ENCODE measurements at places on chromosomes 4 and X.

- no peak for DNase-seq
Observed at GRCh38 chrX:130694983-130695382, 208.0 kb downstream of the ENOX2 start.

- no peak for DNase-seq
Observed at GRCh38 chrX:10570601-10571000, 49.8 kb downstream of the MID1 start.

DNA sequence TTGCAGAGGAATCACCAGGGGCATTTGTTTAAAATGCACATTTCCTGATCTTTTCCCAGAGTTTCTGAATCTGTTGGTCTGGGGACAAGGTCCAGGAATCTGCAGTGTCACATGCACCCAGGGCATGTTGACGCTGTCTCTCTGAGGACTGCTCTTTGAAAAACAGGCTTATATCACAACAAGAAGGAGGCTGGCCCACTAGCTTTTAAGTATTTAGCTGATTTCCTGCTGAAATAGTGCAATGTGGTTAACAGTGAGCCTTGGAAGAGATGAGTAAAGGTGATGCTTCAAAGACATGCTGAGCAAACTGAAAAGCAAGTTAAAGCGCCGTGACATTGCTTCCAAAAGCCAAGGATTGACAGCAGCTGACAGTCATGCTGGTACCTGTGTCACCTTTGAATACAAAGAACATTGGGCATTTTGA lies 18.6 kb upstream of the SEPSECS start:
- DNase-seq: no peak

DNA sequence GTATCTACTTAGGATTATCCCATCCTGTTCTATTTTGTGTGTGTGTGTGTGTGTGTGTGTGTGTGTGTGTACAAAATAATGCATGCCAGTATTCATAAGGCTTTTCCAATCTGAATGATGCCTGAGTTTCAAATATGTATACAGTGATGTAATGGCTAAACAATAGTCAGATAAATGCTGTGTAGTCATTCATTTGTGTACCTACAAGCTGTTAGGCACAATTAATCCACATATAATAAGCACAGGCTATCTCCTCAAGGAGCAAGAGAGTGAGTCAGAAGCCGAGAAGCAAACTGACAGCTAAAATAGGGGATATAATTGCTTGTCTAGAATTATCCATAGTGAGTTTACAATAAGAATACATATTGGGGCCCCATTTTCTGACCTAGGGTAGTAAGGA lies 15.7 kb downstream of the DMD start:
- no peak for DNase-seq

GRCh38 chr4:173246719-173247118 lies 78.1 kb downstream of the GALNT7 start:
- DNase-seq: no peak

- DNase-seq: no peak
Observed at GRCh38 chrX:17814557-17814956, 46.5 kb downstream of the RAI2 start.

All from activated T-helper 1 cell treated with Interleukin-2 at 50 U/mL for 16 hours (primary cell).